ENCODE measurements at places on chromosomes 16 and 17.

- DNase-seq = no peak
These were observed 63.0 kb upstream of the CLEC18A start for GRCh38 chr16:69888005-69888590.

DNA sequence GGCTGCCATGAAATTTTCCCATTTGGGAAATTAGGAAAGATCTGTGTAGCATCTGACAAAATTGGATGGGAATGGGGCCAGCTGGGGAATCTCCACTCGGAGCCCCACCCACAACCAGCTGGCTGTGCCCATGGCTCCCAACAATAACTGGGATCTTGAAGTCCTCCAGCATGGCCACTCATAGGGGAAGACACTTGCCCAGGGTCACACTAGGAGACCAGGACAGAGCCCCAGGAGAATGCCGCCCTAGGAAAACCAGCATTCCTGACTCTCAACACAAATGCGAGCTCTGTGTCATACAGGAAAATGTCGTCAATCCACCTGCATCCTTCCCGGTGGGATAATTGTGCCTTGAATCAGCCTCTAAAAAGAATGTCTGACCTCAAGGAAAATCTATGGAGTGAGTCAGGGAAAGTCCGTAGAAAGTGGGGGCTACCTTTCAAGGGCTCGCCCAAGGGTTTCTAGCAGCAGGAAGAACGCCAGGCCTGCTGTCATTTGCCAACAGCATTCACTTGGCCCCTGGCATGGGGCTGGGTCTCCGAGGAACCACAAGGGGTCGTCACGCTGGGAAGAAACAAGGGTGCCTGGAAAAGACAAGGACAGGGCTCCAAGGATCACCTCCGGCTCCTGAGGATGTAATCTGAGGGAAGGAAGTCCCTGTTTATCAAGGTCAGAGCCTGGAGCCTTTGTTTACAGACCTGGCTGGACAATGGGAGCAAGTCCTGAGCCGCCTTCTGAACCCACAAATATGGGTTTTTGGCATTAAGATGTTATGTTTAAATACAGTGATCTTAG is 15.9 kb downstream of the CDH5 start:
- no peak for DNase-seq

DNA sequence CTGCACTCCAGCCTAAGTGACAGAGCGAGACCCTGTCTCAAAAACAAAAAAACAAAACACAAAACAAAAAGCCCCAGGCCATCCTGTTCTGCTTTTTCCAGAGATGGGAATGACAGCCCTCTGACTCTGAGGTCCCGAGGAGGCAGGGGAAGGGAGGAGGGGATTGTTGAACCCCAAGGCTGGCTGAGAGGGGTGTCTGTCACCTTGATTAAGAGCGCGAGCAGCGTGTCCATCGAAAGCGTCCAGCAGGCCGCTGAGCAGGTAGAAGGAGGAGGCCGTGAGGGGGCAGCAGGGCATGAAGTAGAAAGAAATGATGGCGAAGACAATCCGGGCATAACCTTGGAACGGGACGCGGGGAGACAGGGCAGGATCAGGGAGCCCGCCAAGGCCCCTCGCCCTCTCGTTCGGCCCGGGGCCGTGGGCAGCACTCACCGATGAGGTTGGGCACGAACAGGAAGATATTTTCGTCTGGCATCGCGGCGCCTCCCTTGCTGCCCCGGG is 593 bp downstream of the CDIPT start:
- DNase-seq = no peak

- DNase-seq = no peak
These were observed 45.8 kb upstream of the HELZ start for GRCh38 chr17:67290711-67291291.

- no peak for DNase-seq
These were observed 29.4 kb upstream of the PMFBP1 start for GRCh38 chr16:72201387-72201786.

DNA sequence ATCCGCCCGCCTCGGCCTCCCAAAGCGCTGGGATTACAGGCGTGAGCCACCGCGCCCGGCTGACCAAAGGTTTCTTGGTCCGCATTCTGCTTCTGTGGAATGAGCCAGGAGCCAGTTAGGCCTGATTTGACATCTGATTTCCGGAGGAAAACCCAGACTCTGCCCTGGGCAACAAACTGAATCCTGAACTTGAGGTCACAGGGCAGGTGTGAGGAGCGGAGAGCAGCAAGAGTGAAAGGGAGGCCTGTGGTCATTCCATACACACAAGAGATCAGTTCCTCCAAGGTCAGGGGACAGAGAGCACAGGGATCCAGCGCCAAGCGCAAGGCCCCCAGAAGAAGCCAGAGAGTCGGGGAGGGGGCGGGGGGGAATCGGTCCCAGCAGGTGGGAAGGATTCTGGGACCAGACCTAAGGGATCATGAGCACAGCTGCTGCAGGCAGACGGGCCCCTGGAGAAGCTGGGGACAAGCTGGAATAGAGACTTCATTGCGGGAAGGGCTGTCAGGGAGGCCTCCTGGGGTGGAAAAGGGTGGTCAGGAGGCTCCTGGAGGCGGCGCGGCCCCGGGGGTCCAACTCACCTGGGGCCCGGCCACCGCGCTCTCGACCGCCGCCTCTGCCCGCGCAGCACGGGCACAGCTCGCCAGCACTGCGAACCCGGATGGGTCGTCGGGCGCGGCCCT is 436 bp downstream of the SHPK start:
- DNase-seq = no peak

- no peak for DNase-seq
These were observed 8.5 kb upstream of the HOXB9 start for GRCh38 chr17:48634493-48635208.

DNA sequence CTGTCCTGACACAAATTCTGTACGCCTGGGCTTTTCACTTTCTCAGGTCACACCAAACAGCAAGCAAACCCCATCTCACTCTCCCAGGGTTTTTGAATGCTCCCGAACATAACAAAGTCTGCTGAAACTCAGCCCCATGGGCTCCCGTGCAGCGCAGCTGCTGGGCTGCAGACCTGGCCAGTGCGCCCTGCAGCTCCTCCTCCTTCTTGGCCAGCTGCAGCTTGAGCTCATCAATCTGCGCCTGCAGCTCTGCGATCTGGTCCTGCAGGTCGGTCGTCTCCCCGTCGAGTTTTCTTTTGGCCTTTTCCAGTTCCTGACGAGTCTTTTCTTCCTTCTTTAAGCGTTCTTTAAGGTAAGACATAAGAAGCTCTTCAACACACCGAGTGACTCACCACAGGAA is 70.5 kb downstream of the NDEL1 start:
- no peak for DNase-seq

DNA sequence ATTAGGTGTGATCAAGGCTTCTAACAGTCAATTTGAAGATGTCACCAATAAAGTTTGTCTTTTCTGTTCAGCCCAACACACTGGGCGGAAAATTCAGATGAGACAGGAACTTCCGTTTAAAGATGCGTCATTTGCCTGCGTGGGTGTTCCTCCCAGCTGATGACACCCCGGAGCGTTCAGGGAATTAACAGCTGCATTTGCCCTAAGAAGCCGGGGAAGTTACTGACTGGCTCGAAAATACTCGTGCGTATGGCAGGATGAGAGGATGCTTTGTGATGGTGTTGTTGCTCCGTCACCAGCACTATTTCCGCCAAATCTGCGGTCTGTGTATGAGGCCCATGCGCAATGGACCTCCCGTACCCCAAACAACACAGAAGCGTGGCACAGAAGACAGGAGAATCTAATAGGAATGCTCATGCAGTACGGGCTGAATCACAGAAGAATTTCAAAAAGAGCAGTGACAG is 11.9 kb upstream of the PVALEF start:
- no peak for DNase-seq

DNA sequence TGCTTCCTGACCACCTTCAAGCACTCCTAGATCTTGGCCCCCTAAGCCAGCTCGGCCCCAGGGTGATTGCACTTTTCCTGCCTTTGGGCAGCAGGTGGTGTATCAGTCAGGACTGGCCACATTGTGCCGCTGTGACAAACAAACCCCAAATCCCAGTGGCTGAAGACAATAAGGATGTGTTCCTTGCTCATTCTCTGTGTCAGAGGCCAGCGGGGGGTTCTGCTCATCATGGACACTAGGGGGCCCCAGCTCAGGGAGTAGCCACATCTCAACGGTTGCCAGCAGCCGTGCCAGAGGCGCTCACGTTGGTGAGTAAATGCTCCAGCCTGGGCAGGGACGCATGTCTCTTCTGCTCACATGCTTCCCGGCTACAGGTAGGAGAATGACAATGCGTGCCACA is 60.4 kb downstream of the ZDHHC7 start:
- DNase-seq = no peak

DNA sequence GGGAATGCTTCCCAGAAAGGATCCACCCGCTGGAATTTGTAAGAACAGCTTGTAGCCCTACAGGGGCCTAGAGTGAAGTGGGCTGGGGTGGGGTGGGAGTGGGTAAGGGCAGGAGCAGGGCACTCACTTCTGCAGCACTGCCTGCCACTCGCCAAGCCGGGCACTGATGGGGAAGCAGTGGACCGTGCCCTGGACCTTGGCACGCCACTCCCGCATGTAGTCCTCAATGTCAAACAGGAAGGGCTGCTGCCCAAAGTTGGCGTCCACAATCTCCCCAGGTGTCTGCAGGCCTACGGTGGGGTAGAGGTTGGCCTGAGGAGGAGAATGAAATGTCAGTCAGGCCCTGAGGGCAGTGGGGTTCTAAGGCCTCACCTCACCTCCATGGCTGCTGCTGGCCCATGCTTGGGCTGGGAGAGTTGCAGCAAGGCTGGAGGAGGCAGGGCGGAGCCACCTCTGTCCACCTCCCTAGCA is 15.7 kb upstream of the GFOD2 start:
- no peak for DNase-seq

GRCh38 chr16:49467540-49468372 is 94.2 kb downstream of the C16orf78 start:
- DNase-seq = no peak
